Fibroblast of skin of back (primary cell): ENCODE measurements at places on chromosomes 1 and 21.
A peak's percentile ranks its signal among the peaks of the same experiment; 100 is the strongest.

- no peak for DNase-seq
Observed at GRCh38 chr1:225525377-225525776, 97.5 kb upstream of the LBR start.

- DNase-seq = no peak
Observed at GRCh38 chr1:205267306-205267902, 39.7 kb downstream of the TMCC2 start.

DNA sequence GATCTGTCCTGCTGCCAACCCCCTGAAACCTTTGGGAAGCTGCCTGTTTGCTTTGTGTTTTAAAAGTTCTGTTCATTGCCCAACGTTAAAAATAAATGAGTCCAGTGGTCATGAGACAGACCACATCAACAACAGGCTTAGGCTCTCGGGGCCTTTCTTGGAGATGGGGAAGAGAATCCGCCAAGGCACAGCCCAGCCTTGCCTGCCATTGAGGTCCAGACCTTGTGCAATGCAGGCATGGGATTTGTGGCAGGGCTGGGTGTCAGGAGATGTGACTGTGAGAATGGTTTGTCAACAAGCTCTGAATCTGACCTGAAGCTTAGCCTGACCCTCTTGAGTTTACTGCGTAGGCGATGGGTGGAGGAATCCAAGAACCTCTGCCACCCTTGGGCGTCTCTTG lies 4.2 kb downstream of the SPSB1 start:
- DNase-seq = no peak

GRCh38 chr1:4654764-4655673 lies 610 bp downstream of the AJAP1 start:
- DNase-seq = no peak

DNA sequence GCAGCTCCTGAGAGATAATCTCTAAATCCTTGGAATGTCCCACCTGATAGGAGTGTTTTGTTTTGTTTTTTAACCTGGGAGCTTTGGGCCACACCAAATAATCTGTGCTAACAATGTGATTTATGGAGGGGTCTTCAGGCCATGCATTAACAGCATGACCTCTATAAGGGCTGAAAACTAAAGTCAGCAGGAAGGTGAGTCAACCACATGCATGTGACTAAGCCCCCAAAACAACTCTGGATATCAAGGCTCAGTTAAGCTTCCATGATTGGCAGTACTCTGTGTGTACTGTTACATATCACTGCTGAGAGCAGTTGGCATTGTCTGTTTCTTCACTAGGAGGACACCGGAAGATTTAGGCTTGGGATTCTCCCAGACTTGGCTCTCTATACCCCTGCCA lies 10.7 kb downstream of the AUNIP start:
- DNase-seq = peak; percentile 12

GRCh38 chr1:84972377-84972987 lies 24.4 kb downstream of the MCOLN2 start:
- peak; percentile 40 for DNase-seq

- no peak for DNase-seq
Observed at GRCh38 chr21:39467746-39468145, 16.0 kb downstream of the SH3BGR start.

DNA sequence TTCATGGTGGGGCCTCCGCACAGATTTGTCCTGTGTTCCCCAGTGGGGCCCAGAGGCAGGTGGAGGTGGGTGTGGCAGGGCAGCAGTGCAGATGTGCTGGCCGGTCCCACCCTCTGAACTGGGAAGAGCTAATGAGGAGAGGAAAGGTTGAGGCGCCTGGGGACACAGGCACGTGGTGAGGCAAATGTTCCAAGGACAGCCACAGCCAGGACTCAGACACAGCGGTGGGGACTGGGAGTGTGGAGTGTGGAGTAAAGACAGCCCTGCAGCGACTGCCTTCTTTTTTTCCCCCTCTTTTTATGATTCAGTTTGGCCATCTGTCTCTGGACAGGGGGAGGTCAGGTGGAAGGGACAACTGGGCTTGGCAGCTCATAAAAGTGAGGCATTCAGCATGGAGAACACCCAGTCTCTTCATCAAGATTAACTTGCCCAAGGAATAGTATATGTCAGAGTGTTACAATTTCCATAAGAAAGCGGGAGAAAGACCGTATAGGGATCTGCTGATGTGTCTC lies 104.2 kb upstream of the GCLM start:
- DNase-seq = no peak

DNA sequence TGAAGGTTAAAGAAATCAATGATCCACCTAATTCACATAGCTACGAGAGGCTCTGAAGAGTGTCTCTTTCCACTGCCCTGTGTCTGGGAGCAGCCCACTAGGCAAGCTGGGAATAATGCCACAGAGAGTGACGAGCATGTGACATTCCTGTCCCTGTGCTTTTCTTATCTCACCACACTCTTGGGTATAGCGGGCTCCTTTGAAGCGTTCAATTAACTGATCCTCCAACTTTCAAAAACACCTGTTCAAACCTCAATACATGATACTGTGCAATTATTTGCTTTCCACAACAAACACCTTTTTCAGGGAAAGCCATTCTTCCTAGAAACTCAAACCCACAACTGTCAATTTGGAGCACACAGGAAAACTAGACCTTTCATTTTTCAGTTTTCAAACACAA lies 43.4 kb downstream of the PLPP3 start:
- no peak for DNase-seq

DNA sequence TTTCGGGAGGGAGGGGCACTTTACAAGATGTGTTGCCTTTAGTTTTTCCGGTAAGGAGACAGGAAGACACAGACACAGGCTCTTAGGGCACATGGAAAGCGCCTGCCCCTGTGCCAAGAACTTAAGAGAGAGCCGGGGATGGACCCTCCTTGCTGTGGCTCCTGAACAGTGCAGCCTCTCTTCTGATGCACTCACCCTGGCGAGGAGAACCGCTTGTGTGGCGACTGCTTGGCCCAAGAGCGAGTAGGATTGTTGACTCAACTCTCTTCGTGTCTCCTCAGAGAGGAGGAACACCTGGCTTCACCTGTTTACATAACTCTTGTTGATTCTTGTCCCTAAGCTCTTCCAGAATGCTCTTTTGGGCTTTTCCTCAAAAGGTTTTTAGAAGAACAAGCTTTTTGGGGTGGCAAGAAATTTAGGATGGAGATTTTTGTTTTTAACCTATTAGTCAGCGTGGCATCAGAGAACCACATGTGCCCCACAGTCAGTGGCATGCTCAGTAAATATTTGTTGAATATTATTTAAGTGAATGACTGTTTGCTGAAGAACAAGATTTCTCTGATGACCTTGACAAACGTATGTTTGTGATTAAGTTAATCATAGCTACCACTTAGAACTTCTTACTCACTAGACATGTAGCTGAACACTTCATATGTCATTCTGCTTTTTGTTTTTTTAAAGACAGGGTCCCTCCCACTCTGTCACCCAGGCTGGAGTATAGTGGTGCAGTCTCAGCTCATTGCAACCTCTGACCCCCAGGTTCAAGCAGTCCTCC lies 60.6 kb downstream of the NFIA start:
- peak; percentile 38 for DNase-seq

- DNase-seq = no peak
Observed at GRCh38 chr1:223645903-223646302, 19.6 kb downstream of the CAPN8 start.

DNA sequence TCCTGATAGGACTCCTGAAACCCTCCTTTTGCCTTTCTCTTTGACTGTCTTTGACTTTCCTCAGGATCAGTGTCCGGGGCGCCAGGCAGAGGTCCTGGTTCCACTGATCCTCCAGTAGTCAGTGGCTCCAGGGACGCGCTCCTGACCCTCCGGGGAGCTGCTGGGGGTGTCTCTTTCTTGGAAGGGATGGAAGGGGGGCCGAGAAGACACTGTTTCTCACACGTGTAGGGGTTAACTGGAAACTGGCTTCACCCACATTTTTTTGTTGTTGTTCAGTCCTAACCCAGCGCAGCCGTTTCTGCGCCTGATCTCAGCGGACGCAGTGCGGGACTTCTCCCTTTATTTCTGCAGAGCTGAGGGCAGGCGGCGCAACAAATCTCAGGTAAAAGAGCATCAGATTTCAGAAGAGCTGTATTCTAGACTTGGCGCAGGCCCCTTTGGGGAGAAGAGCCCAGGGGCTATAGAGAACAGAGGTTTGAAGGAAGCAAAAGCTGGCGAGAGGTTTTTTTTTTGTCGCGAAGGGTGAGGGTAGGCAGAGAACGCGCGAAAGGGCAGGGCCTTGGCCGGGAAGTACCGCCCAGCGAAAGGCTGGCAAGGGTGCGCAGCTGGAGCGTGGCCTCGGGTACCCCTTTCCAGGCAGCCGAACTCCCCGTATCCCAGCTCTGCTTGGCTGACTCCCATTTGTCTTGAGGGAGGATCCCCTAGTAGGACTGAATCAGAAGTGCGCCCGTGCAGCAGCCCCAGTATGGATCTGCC lies 4.3 kb upstream of the LHX9 start:
- no peak for DNase-seq

- no peak for DNase-seq
Observed at GRCh38 chr1:152048416-152049009, 11.7 kb upstream of the S100A11 start.

DNA sequence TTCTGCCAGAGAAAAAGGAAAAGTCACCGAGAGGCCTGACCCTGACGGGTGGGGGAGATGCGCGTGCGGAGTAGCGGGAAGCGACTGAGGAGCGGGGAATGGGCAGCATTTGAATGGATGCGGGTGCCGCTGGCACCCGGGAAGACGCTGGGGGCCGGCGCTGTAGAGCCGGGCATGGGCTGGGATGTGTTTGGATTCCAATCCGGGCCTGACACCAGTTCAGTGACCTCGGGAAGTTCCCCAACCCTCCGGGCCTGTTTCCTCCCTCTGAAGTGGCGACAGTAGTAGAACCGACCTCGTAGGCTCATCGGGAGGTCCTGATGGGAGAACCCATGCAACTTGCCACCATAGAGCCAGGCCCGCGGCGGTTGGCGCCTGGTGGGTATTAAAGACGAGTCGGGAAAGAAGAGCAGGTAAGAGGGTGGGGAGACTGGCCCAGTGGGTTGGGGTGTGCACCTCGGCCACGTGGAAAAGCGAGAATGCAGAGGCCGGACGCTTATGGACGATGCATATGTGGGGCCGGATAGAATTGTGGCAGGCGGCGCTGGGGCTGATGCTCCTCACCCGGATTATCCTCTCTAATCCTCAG lies 642 bp upstream of the SLC16A1 start:
- DNase-seq = no peak

DNA sequence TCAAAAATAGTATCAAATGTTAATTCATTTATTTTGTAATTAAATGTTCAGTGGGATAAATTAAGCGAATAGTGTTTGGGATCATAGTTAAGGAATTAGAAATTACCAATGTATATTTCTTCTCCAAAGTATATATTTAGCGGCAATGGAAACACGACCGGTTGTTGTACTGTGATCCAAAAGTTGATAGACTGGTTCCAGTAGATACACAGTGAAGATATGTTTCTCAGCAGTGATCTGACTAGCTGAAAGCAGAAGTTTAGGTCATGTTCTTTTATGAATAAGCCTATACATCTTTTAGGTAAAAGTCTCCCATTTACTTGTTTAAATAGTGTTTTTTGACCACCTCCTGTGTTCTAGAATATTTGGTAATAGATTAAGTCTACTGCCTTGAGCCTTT lies 8.8 kb downstream of the USP16 start:
- DNase-seq = no peak

- DNase-seq = peak; percentile 2
Observed at GRCh38 chr21:14046401-14046800, 164.4 kb downstream of the LIPI start.

DNA sequence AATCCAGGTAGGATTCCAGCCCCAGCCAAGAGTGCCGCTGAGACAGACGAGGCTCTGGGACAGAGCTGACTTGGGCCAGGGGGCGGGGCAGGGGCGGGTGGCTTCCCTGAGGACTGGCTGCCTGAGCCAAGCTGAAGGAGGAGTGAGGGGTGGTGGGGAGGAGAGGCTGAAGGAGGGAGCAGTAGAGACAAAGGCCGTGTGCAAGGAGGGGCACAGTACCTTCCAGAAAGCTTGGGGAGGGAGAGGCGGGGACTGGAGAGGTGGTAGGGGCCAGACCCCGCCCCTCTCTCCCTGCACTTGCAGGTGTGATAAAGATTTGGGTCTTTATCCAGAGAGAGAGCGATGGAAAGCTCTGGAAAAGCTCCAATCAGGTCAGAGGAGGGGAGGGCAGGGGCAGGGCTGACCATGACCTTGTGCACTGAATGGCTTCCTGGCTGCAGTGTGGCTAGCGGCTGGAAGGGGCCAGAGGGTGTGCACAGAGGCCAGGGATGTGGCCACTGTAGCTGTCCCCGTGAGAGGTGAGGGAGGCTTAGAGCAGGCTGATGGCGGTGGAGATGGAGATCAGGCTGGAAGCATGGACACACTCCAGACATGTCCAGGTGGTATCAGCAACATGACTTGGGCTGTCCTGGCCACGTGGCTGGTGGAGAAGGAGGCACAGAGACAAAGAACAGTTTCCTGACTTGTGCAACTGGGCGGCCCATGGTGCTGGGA lies 6.7 kb upstream of the EPHA8 start:
- no peak for DNase-seq

GRCh38 chr1:31617916-31618746 lies 642 bp downstream of the HCRTR1 start:
- DNase-seq = peak; percentile 29

GRCh38 chr1:17535300-17535936 lies 4.1 kb upstream of the ARHGEF10L start:
- no peak for DNase-seq

DNA sequence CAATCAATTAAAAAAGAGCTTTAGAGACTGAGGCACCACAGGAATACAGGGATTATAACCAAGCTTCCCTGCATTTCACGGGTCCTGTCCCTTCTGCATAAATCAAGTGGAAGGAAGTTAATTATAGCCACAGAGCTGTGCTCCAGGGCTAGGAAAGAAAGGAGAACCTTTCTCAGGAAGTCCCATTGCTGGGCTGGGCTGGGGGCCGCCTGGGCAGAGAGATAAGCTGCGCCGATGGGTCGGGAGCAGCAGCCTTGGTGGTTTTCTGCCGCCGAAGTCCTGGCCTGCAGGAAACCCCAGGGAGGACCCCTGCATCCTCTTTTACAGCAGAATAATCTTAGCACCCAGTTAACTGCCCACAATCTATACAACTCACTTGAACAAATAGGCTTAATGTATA lies 12.6 kb upstream of the CD34 start:
- no peak for DNase-seq

DNA sequence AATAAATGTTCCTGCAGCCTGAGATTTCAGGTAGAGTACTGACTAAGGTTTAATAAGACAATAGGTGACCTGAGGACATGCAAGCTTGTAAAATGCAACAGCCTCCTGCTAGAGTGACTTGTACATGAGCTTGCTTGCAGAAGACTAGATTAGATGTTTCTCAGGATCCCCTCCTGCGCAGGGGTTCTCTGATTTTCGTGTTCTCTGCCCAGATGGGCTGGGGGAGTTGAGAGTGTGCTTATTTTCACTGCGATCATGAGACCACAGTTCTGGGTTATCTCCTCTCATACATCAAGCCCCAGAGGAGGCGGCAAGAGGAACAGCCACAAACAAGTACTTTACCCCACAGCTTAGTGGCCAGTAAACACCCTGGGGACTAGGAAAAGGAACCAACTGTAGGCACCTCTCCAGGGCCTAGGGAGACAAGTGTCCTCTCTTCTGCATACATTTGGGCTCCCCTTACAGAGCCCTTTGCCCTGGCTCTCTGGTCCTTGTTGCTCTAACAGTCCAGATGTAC lies 8.0 kb downstream of the TMEM81 start:
- DNase-seq = no peak

- no peak for DNase-seq
Observed at GRCh38 chr1:5220821-5221220, 566.4 kb downstream of the AJAP1 start.
